ENCODE measurements at places on chromosomes 2 and 18.

GRCh38 chr2:48328942-48329723 is 200.8 kb upstream of the STON1 start:
- no peak for DNase-seq

DNA sequence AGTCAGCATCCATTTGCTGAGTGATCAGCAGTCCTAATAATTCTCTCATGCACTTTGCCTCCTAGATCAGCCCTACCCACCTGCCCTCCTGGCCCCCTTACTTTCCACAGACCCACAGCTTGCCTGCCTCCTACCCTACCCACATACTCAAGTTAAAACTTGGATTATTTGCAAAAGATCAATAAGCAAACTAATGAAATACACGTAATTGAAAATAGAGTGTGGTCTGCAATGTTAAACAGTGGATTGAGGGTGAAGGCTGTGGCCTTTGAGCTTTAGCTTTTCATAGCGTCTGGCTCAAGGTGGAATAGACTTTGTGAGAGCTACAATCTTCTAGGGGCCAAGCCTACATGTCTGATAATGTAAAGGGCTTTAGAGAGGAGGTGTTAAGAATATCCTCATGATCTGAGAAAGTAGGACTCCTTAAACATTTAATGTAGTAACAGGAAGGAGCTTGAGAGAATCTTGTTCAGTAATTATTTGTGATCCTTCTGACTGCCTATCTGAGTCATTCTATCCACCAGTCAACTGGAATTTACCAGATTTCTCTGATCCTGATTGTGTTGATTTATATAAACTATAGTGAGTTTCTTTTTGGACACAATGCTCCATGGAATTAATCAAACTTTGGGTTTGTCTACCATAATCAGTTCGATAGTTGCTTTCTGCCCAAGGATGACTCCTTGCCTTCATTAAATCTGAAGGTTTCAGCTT is 310.0 kb downstream of the HRH4 start:
- no peak for DNase-seq

DNA sequence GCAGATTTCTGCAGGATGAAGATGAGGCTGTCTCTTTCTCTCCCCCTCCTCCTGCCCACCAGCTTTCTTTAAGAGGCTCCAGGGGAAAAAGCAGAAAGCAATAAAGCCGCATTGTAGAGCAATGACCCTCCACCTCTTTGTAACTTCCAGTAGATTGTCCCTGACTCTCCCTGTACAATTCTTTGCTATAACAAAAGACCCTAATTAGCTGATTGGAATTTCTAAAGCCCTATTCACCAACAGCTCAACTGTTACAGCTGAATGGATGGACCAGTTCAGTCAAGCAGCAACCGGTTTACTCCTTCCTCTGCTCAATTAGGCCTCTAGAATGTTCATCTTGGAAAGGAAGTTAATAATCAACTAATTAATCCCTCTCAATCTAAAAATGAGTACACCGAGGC is 301.0 kb downstream of the STK39 start:
- DNase-seq = no peak

- no peak for DNase-seq
Measured at GRCh38 chr2:14424478-14425390, 207.8 kb upstream of the LRATD1 start.

GRCh38 chr2:65016789-65017188 is 27.6 kb downstream of the SLC1A4 start:
- DNase-seq = no peak

GRCh38 chr2:200443916-200444315 is 66.0 kb downstream of the KCTD18 start:
- no peak for DNase-seq

DNA sequence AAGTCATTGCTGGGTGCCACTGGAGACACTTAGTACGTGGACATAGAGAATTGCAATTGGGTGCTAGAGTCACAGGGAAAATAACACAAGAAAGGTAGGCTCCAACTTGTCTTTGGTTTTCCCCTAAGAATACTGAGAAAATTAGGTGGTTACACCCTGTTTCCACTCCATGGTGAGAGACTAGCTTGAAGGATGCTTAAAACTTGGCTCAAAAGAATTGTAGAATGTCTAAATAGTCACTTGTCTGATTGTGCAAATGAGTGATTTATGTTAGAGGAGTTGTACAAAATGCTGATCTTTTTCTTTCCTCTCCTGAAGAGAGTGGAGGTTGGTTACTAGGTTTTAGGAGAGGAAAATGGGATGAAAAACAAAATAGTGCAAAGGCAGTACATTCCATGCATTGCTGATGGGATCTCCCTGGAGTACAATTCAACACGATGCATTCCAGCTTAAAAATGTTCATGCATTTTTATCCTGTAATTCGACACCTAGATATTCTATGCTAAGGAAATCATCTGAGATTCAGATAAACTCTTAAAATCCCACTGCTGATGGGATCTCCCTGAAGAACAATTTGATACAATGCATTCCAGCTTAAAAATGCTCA is 2.2 kb upstream of the SERPINB12 start:
- DNase-seq = no peak

GRCh38 chr2:64587561-64587960 is 63.4 kb downstream of the AFTPH start:
- no peak for DNase-seq

GRCh38 chr2:212998626-212999359 is 152.6 kb downstream of the IKZF2 start:
- no peak for DNase-seq

GRCh38 chr2:149064856-149065630 is 26.5 kb downstream of the LYPD6B start:
- no peak for DNase-seq

DNA sequence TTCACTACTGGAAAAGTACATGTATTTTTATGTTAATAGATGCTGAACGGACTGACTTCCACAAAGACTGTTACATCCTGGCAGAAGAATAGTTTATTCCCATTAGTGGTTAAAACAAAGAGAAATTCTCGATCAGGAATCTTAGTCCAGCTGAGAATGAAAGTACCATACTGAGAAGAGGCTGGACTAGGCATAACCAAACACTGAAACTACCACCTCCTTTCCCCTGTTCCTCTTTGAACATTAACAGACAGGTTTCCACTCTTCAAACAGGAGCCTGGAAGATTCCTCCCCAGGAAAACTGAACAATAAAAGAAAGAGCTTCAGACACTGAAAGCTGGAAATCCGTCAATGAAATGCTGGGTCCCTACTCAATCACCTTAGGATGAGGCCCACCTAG is 25.8 kb downstream of the LDAH start:
- DNase-seq = no peak

DNA sequence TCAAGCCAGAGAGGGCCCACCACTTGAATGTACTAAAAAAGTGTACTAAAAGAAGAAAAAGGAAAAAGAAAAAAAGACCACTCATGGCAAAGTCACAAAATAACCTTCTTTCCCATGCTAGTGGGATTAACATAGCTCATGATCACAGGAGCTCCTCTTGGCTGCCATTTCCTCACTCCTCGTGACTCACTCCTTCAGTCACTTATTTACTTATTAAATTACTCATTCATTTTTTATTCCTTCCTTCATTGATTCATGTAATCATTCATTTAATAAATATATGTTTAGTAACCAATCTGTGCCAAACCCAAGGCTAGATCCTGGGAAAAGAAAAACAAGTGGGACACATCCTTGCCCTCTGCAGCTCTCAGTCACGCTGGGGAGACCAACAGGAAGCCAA is 300.5 kb downstream of the INSIG2 start:
- no peak for DNase-seq

DNA sequence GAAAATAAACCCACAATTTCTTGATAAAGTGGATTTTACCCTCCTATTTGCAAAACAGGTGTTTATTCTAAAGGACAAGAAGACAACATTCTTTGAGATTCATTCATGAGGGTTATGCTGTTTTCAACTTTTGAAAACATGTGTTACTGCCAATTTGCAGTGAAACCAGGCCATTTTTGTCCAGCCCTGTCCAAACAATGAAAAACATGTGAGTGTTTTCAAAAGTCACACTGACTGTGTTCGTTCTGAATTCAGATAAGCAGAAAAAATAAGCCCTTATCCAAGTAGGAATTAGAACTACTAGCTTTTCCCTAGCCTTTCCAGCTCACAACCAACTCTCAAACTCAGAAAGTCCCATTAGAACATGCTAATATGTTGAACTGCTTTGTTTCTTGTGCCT is 148.1 kb upstream of the PID1 start:
- no peak for DNase-seq

DNA sequence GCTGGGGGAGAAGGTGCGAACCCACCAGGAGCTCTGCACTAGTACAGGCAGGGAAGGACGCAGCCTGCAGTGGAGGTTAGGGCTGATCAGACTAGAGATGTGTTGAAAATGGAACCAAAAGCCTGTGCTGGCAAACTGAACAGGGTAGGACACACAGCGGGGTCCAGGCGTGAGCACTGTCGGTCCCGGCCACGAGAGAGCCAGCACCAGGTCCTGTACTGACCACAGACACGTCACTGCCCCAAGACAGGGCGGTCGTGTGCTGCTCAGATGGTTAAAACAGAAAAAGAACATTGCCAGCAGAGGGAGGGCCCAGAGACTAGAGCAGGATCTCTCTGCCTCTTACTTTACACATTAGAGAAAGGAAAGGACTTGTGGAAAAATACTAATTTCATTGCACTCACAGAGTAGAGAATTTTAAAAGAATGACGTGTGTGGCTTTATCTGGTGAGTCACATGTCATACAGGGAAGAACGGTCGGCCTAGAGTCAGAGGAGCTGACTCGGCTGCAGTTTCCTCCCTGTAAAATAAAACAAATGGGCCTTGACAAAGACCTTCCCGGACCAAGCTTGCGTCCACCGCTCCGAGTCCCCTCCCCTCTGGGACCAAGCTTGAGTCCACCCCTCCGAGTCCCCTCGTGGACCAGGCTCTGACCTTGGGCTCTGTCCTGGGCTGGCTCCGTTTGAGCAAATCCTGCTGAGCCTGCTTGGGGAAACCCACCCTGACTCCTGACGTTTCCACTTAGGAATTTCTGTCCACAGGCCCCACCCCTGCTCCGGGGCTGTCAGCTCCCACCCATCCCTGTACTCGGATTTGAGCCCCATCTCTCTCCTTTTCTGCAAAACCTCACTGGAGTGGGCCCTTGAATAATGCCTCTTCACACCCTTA is 16.7 kb upstream of the ADI1 start:
- peak; percentile 86 for DNase-seq

- no peak for DNase-seq
Measured at GRCh38 chr2:233463586-233463985, 103.0 kb downstream of the USP40 start.

DNA sequence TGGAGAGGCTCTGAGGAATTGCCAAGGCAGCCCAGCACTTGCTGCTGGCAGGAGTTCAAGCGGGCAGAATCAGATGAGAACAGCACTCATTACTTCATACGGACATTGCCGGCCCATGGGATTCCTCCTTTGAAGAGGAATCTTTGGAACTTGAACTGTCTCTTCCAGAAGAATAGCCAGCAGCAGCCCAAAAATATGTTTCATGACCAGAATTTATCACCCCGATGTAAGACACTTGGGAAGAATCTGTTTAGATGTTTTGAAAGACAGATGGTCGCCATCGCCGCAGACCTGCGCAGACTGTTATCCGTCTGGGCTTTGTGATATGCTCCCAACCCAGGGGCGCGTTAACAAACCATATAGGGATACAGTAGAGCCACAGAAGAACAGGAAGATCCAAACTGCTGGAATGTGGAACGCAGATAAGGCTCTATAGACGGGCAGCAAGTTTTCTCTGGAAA is 3.7 kb upstream of the ADI1 start:
- no peak for DNase-seq

- DNase-seq = no peak
Measured at GRCh38 chr2:128472789-128473174, 154.1 kb upstream of the HS6ST1 start.

- no peak for DNase-seq
Measured at GRCh38 chr18:67386032-67386431, 130.5 kb downstream of the DSEL start.

- no peak for DNase-seq
Measured at GRCh38 chr2:114057638-114058037, 167.7 kb downstream of the ACTR3 start.

DNA sequence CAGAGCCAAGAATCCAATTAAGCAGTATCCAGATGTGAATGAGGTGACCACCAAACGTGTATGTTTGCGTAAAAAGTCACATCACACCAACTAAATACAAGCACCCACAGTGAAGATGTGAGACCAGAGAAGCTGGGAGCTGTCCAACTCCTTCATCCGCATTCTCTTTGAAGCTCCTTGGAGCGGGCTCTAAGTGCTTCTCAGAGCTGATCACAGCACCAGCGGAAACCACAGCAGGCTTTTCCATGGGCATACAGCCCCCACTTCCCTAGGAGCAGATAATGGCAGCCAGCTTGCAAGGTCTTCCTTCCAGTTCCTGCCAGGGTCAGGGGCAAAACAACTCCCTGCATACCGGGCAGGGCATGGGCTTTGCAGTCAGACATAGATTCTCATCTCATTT is 36.4 kb downstream of the REEP1 start:
- DNase-seq = peak; percentile 37

- peak; percentile 74 for DNase-seq
Measured at GRCh38 chr2:165573534-165574461, 104.3 kb downstream of the CSRNP3 start.

DNA sequence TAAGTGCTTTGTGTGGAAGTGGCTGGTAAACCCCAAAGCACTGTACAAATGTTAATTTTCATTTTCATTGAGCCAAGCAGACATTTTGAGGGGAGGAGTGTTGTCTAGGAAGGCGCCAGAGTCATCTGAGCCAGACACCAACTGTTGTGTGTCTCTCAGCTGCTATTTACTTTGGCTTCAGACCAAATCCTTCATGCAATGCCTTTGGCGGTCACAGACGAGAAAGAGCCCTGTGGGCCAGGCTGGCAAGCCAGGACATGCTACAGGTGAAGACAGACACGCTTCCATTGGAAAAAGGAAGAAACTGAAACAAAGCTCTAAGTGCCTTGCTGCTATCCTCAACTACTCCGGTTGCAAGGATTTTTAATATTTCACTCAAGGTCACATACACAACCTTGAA is 115.4 kb upstream of the CDC42EP3 start:
- peak; percentile 47 for DNase-seq

- no peak for DNase-seq
Measured at GRCh38 chr2:61910603-61911002, 5.1 kb downstream of the COMMD1 start.

- DNase-seq = no peak
Measured at GRCh38 chr2:134660626-134661402, 58.0 kb downstream of the TMEM163 start.

DNA sequence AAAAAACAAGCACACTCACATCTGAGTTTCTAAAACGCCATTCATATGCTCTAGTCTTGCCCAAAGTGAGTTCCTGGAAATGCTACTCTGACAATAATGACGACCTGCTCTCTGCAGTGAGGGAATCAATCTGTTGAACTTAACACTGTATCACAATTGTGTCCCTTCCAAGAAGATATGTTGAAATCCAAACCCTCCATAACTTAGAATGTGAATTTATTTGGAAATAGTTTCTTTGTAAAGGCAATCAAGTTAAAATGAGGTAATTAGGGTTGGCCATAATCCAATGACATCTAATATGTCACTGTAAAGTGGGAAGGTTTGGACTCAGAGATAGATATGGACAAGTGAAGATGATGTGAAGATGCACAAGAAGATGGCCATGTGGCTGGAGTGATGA is 264.5 kb downstream of the CD226 start:
- DNase-seq = no peak

All from femur (tissue), 1 donor.